ENCODE measurements at places on chromosomes 6 and 20.

DNA sequence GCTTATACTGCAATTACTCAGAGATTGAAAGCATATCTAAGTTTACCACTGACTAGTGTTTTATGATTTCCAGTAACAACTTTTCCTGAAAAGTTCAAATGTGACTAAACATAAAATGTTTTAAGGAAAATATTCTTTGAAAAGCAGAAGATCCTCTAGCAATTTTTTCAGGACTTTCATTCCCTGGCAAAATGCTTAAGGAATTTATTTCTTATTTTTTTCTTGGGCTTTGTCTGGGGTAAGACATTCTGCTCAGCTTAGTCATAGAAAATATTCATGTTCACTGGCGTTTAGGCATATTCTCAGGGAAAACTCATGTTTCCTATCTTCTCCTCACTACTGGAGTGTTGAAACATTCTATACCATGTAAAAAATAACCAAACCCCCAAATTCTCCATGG is 235.3 kb upstream of the CEP162 start:
- no peak for DNase-seq

DNA sequence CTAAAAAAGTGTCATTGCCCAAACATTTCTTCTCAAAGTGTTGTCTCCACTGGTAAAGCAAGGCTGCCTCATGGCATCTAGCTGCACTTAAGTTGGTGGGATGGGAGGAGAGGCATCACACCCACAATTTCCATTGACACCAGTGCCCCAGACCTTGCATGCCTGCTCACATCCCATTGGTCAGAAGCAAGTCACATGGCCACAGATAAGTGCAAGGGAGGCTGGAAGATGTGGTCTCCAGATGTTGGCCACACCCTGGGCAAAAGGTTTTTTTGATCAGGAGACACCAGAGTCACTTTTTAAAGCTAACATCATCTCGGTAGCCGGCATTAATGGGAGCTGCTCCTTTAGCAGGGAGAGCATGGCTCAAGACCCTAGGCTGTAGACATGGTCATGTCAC is 157.1 kb upstream of the CST7 start:
- DNase-seq: no peak

DNA sequence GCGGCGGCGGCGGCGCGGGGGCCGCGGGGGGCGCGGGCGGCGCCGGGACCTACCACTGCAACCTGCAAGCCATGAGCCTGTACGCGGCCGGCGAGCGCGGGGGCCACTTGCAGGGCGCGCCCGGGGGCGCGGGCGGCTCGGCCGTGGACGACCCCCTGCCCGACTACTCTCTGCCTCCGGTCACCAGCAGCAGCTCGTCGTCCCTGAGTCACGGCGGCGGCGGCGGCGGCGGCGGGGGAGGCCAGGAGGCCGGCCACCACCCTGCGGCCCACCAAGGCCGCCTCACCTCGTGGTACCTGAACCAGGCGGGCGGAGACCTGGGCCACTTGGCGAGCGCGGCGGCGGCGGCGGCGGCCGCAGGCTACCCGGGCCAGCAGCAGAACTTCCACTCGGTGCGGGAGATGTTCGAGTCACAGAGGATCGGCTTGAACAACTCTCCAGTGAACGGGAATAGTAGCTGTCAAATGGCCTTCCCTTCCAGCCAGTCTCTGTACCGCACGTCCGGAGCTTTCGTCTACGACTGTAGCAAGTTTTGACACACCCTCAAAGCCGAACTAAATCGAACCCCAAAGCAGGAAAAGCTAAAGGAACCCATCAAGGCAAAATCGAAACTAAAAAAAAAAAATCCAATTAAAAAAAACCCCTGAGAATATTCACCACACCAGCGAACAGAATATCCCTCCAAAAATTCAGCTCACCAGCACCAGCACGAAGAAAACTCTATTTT is 2.0 kb downstream of the FOXC1 start:
- DNase-seq: peak; percentile 14

DNA sequence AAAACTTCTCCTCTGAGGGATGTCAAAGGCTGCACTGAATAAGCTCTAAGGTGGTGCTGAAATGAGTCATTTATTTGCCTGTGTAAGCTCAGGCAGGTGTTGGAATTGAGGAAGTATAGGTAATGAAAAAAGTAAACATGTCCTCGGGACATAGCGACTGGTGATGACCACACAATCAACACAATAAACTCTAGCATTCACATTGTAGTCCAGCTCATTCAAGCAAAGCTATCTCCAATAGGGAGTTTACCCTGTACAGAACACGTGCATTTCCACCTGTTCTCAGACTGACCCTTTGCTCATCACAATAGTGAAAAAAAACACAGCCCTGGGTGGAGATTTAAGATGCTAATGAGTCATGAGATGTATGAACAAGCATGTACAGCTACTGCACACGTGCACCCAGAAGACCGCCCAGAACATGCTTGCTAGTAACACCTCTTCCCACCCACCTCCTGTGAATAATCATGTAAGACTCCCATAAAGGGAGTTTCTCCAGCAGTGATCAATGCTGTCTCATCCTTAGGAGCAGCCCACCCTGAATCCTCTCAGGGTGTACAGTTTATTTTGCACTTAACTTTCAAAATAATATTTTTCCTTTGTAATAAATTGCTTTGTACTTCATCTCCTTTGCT is 33.0 kb upstream of the POU5F1 start:
- DNase-seq: peak; percentile 42

GRCh38 chr6:141248021-141248799 is 884.5 kb upstream of the GJE1 start:
- no peak for DNase-seq

GRCh38 chr6:13295576-13295975 is 32.8 kb downstream of the TBC1D7 start:
- DNase-seq: no peak

DNA sequence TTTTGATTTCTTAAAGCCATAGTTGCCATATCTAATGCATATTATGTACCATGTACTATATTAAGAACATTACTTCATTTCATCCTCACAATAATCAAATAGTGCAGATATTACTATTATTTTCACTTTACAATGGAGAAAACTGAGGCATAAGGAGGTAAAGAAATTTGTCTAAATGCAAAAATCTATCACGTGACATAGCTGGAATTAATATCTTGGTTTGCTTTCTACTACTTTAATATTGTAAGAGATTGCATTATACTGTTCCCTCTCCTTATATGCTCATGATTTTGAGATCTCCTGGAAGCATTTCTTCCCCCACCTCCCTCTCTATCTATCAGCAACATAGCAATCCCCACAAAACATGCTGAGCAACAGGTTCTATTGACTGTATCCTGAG is 330.8 kb upstream of the SPTLC3 start:
- DNase-seq: no peak

DNA sequence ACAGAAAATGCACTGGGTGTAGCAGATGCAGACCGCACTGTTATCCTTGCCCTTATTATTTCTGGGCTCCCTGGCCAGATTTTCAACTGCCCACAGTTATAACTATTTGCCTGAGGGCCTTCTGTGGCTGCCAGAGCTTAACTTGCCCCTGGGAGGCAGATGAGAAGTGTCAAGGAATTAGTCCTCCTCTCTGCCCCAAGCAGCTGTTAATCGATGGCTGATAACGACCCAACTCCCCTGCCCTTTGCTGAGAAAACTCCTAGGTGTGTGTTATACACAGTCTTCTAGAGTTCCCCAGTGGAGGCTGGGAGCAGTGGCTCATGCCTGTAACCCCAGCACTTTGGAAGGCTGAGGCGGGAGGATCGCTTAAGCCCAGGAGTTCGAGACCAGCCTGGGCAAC is 44.4 kb upstream of the SHLD1 start:
- DNase-seq: no peak

DNA sequence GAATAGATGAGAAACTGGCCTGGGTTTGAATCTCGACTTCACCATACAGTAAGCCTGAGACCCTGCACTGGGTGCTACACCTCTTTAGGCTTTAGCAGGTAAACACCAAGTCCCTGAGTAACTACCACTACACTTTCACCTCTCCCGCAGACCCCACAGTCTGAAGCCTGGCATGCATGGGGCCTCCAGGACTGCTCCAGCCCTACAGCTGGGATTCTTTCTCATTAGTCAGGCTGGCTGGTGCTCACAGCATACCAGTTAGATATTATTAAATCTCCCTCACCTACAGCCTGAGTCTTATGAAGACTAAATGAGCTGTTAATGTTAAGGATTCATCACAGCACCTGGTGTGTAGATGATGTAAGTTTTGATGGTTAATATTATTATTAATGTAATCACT is 388.7 kb downstream of the ARHGAP18 start:
- DNase-seq: no peak

- DNase-seq: no peak
Measured at GRCh38 chr6:5014072-5014561, 10.3 kb upstream of the RPP40 start.

GRCh38 chr6:228881-229651 is 63.2 kb upstream of the DUSP22 start:
- peak; percentile 7 for DNase-seq

- no peak for DNase-seq
Measured at GRCh38 chr6:147986846-147987245, 355.8 kb upstream of the SASH1 start.

DNA sequence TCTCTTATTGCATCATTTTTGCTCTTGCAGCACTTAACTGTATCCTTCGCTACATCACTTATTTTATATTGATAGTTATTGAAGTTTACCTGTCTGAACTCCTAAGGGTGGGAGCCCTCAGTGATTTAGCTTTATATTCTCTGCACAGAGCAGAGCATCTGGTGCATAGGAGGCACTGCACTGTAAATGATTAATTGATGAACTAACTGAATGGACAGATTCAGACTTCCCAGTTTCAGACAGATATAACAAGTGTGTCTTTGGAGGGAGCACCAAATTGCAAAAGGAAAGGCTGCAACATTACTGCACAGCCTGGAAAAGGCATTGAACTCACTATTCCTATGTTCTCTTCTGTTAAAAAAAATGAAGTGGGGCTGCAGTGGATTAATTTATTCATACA is 160.3 kb downstream of the EDN1 start:
- DNase-seq: no peak

- DNase-seq: no peak
Measured at GRCh38 chr6:87832025-87832825, 130.2 kb upstream of the AKIRIN2 start.

GRCh38 chr6:12353731-12354130 is 63.6 kb downstream of the EDN1 start:
- DNase-seq: no peak

All from memory B cell (primary cell).